GM20000 (cell line): ENCODE measurements at places on chromosomes 13 and 19.

- no peak for DNase-seq
Observed at GRCh38 chr13:22893777-22894176, 287.0 kb upstream of the SGCG start.

GRCh38 chr13:73938372-73939070, 195.7 kb downstream of the KLF12 start:
- DNase-seq, result no peak

DNA sequence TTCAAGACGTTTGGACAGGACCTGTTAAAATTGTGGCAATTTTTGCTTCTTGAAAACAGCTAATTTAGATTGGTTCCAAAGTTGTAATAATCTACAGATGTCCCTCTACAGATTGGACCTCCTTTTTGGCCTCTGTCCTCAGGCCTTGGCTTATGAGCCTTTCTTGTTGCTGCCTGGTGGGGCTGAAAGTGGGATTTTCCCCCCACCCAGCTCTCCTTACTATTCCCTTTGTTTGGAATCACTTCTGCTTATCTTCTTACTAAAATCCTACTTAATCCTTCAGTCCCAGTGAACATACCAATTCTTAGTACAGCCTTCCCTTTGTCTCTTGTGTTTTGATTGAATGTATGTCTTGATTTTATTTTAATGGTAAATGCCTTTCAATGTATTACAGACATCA, 63.5 kb upstream of the TEX29 start:
- no peak for DNase-seq

DNA sequence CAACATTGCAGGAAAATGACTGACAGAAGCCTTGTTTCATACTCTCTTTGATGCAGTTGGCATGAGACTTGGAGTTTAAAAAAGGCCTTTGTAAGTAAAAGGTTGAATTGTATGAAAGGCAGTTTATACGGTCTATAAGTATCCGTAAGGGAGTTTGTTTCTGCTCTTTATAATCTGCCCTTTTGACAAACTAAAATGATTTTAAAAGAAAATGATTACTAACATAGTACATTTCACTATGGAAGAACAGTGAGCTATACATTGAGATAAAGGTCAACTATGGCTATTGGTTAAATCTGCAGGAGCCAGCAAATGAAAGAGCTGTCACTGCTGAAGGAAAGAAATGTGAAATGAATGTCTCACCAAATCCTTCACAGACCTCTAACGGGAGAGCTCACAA, 296.1 kb upstream of the SLITRK6 start:
- no peak for DNase-seq

GRCh38 chr13:103276775-103277498, 210.7 kb upstream of the SLC10A2 start:
- DNase-seq, result peak; percentile 41

GRCh38 chr13:106493533-106494220, 41.8 kb downstream of the EFNB2 start:
- peak; percentile 21 for DNase-seq

- DNase-seq, result no peak
Observed at GRCh38 chr19:8404391-8405151, 8.5 kb upstream of the MARCHF2 start.

- peak; percentile 21 for DNase-seq
Observed at GRCh38 chr13:31236211-31236786, 36.5 kb downstream of the B3GLCT start.

DNA sequence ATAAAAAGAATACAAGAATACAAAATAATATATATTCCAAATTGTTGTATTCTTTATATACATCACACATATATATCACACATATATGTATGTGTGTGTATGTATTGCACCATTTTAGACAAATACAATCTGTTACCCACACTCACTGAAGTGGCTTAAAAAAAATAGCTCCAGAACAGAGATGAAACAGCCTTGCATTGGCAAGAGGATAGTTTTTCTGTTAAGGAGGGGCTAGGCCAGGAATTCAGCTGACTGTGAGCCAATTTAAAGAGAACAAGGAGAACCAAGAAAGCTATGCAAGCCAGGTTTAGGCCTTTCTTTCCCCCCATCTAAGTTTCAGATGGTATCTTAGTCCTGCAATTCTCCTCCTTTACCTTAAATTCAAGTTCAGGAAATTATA, 257.5 kb downstream of the MZT1 start:
- DNase-seq, result no peak

GRCh38 chr19:19217099-19217498, 5.3 kb downstream of the NCAN start:
- DNase-seq, result no peak

GRCh38 chr13:46698910-46699460, 98.0 kb downstream of the ESD start:
- no peak for DNase-seq

- DNase-seq, result peak; percentile 64
Observed at GRCh38 chr19:36771261-36772231, 1.1 kb downstream of the ZNF850 start.

DNA sequence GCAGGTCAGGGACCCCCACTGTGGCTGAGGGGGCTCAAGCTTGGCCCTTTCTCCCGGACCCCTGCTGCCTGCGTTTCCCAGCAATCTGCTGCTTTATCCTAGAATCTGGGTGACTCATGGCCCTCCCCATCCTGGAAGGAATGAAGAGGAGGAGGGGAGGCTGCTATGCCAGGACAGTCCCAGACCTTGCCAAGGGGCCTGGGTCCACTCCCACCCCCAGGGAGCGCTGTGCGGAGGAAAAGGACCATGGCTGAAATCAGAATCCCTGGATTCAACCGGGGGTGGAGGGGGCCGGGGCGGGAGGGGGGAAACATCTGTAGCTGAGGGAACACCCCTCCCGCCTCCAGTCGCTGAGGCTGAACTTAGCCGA, 20.5 kb downstream of the ZNF114 start:
- no peak for DNase-seq

DNA sequence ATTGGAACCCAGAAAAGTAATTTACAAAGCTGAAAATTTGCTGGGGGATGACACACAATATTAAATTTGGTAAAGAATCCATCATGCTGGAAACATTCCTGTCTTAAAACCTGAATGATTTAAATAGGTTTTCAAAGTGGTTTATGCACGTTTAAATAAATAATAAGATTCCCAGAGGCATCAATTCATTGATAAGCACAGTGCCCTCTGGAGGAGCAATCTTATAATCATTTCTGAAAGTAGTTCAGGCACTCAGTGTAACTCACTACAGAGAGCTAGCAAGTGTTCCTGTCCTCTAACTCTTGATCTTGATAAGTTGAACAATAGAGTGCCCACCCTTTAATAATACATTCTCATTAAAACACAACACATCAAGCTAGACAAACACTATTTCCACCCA, 43.5 kb upstream of the SHISA2 start:
- no peak for DNase-seq

DNA sequence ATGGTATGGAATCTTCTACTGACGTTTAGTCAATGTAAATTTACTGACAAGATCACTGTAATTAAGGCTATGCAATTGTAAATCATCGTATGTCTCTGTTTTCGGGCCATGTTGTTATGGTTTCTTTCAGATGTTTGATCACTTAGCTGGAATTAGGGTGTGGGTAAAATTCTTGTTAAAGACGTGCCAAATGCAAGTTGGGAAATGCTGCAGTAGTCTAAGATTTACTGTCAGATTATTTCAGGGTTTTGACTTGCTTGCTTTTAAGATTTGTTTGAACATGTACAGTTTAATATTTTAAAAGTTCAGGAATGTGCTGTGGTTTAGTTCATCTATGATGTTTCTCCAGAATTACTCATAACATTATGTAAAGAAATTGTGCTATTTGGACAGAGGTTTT, 10.8 kb downstream of the NDFIP2 start:
- no peak for DNase-seq

DNA sequence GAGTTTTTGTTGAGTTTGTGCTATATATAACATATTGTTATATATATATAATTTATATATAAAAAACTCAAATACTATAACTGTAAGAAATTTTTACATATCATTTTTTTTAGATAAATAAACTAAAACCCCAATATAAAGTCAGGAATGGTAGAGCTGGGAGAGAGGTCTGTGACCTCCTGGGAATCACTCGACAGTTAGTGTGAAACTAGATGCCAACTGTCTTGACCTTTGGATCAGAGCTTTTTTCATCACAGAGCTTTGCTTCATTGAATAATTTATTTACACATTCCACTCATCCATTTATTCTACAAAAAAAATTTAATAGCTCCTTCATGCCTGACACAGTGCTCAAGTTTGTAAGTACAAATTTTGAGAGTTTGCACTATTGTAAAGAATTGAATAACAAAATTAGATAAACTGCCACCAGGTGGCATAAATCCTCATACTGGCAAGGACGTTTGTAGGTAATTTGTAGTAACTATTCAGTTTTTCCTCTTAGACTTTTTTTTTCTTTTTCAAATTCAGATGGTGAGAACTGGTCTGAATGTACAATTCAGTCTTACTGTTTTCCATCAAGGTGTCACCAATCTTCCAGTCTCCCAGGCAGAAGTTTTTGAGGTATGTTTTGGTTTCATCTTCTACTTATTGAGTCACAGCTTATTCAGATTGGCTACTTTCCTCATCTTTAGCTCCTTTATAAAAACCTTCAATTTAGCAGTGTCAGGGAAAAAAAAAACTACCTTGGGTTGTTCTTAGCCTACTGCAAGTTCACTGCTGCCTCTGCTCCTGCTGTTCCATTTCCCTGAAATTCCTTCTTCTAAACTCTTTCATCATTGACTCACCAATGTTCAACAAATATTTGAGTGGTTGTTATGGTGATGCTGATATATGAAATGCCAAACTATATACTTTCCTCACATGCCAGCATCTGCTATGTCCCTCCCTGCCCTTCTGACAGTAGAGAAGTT, 28.7 kb downstream of the LACC1 start:
- DNase-seq, result no peak

GRCh38 chr19:33300009-33300893, 2.1 kb downstream of the CEBPA start:
- no peak for DNase-seq

DNA sequence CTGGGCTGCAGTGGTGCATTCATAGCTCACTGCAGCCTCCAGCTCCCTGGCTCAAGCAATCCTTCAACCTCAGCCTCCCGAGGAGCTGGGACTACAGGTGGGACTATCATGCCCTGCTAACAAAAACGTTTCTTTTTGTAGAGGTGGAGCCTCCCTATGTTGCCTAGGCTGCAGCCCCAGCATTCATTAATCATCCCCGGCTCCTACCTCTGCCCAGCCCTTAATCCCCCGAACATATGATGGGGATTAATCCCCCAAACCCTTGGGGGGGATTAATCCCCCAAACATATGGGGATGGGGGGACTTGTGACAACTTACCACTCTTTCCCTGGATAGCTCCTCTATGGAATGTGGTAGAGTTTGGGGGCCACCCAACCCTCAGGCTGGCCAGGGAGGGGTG, 45.9 kb downstream of the SUGP2 start:
- DNase-seq, result no peak

DNA sequence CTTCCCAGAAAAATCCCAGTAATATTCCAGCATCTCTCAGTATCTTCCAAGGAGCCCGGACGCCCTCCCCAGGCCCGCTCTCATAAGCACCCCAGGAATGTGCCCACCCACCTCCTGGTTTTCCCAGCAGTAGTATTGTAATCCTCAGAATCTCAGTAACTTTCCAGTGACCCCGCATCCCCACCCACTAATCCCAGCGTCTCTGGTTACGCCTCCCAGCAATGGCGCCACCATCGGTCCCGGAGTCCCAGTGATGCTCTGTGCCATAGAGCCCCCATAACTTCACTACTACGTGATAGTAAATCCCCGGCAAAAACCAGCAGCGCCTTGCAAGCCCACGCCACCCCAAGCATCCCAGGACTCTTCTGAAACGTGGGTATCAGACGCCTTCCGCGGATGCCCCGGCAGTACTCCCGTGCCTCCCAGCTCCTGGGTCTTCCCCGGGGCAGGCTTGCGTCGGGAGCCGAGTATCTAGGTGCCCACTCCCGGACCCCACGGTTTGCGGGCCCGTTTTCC, 928 bp upstream of the PNPLA6 start:
- peak; percentile 72 for DNase-seq

DNA sequence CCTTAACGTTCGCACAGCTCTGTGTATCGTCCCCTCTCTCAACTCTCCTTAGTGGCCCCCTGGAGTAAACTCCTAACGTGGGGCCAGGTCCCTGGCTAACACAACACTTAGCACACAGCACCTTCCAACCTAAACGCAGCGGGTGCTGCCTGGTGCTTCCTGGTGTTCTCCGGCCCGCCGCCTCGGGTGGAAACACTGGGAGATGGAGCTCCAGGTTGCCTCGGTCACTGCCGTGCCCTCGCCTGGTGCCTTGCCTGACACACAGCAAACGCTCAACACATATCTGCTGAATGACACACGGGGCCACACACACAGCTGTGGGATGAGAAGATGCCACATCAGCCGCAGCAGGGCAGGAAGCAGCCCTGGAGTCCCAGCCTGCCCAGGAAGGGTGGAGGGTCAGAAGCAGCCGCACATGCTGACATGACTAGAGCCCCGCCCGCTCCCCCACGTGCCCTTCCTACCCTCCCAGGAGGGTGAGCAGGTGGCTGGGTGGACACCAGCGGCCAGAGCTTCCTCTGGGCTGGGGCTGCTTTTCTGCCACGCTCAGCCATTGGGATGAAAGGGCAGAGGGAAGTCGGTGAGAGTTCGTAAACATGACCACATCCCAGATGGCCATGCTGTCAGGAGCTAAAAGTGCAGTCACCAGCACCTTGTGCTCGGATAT, 6.6 kb downstream of the PEPD start:
- DNase-seq, result no peak
